ENCODE measurements at places on chromosomes 7 and 10.

- DNase-seq: no peak
Measured at GRCh38 chr7:10706875-10707493, 266.7 kb upstream of the PHF14 start.

- DNase-seq: peak; percentile 40
Measured at GRCh38 chr7:39616138-39616537, 7.2 kb upstream of the RALA start.

DNA sequence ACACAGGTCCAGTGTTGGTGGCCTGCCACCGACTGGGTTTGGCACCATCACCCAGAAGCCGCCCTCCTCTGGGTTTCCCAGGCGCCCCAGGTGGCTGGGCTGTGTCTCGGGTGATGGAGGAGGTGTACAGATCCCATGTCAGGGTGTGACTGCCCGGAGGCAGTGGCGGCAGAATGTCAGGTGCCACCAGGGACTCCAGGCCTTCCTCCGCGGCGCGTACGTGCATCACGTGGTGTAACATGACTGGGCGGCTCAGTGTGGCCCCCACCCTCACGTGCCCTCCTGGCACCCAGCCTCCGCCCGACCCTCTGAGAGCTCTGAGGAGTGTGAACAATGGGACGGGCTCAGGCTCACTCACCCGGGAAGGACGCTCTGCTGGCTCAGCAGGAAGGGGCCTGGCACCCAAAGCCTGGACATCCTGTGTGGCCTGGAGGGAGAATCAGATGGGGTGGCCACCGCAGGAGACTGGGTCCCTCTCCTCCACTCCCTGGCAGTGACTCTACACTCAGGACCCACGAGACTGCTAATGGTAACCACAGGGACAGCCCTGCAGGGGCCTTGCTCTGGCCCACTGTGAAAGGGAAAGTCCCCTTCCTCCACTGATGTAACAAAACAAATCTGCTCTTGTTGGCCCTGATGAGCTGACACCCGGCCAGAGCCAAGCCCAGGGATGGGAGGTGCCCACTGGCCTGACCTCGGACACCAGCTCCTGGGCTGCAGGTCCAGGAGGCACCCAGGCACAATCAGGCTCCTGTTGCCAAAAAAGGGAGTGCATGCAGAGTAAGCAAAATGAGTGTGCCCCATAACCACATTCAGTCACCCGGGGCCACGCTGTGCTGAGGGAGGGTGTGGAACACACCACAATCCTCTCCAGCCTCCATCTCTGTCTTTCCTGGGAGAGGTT, 164.8 kb downstream of the PRKAG2 start:
- DNase-seq: peak; percentile 66

DNA sequence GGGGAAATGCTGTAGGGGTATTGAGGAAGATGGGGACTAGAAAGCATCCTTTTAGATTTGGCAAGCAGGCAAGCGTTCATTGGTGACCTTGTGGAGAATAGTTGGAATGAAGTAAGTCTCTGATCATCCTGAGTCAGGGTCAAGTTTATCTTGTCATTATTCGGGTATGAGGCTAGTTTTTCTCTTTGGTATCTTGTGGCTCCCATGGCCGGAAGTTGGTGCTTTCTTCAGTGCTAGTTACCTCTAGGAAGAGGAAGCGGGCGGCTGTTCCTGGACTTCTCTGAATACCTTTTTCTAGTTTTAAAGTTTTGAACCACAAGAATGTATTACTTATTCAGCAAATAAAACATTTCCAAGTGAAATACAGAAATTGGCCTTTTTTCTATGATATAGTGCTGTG, 9.2 kb downstream of the CREM start:
- no peak for DNase-seq

- DNase-seq: no peak
Measured at GRCh38 chr7:107711301-107711700, 32.6 kb upstream of the CBLL1 start.
